ENCODE measurements at places on chromosomes 16 and 17.

DNA sequence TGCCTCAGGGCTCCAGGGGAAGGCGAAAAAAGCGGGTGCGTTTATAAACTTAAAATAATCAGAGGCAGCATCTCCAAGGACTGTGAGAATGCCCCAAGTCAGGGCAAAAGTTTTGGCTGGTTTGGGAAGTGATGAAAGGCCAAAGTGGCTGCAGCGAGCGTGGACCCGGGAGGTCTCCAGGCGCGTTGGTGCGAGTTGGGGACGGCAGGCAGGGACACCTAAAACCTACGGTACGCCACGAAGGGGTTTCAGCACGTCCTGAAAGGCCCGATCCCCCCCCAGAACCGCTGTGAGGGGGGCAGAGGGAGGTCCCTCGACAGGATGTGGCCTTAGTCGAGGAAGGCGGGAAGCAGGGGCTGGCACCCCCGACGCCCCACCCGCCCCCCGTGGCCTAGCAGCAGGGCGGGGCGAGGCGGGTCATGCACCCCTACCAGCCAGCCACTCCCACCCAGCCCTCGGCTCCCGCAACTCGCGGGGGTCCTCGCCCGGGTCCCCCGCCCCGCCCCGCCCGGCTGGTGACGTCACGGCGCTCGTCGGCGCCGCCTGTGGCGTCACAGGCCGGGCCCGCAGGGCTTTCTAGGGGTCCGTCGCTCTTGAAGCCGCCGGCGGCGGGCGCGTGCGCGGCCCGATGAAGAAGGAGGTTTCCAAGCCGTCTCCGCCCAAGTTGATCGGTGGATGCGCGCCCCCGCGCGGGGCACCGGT, at the start of gene MYCBPAP:
Gene MYCBPAP (plus strand): TSS at position 569 of the 702 bp plus-strand sequence. CDS start 236 bp downstream, outside the sequence.
- peak; percentile 45 for DNase-seq

GRCh38 chr17:1956134-1956533, 69.0 kb downstream of the RTN4RL1 start:
- DNase-seq = no peak

GRCh38 chr17:44333371-44333770, 8.7 kb upstream of the SLC25A39 start:
- no peak for DNase-seq

- no peak for DNase-seq
These were observed 4.1 kb downstream of the ST6GALNAC2 start for GRCh38 chr17:76581515-76581914.

- no peak for DNase-seq
These were observed 34.7 kb upstream of the AKAP1 start for GRCh38 chr17:57050306-57050705.

DNA sequence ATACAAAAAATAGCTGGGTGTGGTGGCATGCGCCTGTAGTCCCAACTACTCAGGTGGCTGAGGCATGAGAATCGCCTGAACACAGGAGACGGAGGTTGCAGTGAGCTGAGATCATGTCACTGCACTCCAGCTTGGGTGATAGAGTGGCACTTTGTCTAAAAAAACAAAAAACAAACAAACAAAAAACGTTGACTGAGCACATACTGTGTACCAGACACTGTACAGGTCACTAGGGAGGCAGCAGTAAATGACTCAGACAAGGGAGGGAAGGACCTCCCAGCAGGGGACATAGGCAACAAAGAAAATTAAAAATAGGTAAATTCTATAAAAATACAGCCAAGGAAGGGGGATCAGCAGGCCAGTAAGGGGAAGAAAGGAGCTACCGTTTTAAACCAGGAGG, 64.3 kb downstream of the SOCS1 start:
- DNase-seq = no peak

GRCh38 chr17:48510761-48511604, 19.8 kb downstream of the HOXB1 start:
- no peak for DNase-seq

DNA sequence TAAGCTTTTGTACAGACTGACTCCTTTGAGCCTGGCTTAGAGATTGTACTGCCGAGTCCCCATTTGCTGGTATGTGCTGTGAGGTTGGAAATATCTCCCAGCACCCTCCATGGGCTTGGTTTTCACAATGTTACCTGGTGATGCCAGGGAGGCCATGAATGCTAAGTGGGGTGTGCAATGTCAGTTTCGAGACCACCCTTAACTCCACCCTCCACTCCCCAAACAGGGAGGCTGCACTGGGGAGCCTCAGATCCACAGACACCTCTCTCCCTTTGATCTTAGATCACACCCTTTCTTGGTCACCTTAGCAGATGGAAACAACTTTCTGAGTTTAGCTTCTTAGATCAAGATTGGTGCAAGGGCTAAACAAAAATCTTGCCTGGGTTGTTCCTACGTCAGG, 28.6 kb upstream of the PIK3R6 start:
- no peak for DNase-seq

GRCh38 chr17:9402590-9403199, 172.9 kb downstream of the STX8 start:
- DNase-seq = no peak

- no peak for DNase-seq
These were observed 23.9 kb upstream of the TNS4 start for GRCh38 chr17:40525294-40525693.

DNA sequence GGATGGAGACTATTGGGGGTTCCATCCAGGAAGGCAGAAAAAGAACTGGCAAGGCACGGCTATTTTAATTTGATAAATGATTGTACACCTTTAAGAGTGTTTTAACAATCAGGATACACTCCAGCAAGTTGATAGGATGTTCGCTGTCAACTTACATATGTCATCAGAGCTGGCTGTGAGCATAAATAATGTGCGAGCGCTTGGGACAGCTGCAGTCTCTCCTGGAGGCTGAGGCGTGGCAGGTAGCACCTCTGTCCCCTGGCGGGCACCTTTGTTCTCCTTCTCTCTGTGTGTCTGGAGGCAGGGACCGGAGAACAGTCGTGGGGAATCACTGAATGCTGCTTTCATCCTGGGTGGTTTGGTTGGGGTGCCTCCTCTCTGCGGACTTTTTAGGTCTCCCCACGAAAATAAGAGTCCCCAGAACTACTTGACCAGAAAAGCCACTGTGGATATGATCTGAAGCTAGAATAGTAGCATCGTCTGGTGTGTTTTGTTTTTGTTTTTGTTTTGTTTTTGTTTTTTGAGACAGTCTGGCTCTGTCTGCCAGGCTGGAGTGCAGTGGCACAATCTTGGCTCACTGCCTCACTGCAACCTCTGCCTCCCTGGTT, 9.4 kb downstream of the BAHCC1 start:
- DNase-seq = no peak

DNA sequence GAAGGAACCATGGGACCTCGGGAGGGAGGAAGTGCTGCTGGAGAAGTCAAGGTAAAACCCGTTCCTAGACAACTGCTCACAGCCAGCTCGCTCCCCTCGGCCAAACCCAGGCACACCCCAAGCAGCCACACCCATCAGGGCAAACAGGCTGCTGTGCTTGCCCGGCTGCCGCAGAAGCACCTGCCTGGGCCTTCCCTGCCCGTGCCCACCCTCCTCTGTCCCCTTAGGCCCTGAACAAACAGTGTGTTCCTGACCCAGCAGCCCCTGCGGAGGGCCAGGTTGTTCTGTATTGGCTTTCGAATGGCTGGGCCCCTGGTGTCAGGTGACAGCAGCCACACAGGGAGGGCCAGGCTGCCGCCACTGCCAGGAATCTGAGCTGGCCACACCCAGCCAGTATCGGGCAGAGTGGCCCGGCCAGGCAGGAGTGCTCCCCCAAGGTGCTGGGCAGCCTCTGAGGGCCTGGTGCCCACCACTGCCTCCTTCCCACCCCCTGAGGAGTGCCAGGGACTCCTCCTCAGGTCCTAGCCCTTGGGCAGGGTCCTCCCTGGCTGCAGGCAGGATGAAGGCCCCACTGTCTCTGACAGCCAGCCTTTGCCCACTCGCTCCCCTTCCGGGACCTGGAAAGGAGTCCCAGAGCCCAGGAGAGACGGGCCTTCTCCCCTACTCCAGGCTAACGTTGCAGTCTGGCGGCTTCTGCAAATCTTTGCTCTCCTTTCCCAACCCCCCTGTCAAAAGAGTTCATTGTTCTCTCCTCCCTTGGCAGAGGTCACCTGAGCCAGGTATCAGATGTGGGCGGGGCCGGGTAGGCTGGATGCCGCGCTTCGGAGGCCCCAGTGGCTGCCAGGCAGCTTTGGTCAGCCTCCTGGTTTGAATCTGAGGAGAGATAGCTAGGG, 24.0 kb downstream of the LLGL2 start:
- no peak for DNase-seq

- no peak for DNase-seq
These were observed 1.3 kb upstream of the MYO1D start for GRCh38 chr17:32878211-32878610.

DNA sequence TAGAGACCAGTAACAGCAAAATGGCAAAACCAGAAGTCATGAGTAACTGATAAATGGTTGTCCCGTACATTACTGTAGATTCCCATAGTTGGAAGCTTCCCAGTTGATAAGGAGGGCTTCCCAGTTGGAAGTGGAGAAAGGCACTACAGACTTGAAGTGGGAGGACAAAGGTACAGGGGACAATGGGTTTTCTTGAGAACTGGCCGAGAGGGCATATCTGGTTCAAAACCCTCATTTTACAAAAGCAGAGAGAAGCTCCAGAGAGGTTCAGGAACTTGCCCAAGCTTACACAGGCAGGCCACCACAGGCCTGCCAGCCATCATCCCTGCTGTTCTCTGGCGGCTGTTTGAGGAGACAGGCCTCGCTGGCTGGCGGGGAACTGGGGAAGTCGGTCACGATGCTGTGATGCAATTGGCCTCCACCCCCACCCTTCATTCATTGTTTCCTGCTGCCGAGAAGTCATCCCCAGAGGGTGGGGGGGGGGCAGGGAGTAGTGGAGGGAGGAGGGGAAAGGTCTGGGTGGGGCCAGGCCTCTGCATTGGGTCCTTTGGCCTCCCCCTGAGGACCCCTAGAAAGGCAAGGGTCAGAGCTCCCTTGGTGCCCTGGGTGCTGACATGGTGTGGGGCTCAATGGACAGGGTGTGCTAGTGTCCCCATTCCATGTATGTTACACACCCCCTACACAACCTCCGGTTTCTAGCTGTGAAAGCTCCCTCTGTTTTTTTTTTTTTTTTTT, 3.0 kb downstream of the UBALD2 start:
- peak; percentile 73 for DNase-seq

DNA sequence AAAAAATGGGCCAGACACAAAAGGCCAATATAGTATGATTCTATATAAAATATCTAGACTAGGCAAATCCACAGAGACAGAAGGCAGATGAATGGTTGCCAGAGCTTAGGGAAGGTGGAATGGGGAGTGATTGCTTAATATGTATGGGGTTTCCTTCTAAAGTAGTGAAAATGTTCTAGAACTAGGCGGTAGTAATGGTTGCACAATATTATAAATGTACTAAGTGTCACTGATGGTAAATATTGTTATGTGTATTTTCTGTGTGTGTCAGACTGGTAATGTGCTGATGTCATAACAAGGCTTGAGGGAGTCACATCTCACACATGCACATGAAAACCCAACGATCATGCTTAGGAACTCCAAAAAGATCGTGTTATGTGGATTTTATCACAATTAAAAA, 106.9 kb upstream of the SIAH1 start:
- DNase-seq = no peak

DNA sequence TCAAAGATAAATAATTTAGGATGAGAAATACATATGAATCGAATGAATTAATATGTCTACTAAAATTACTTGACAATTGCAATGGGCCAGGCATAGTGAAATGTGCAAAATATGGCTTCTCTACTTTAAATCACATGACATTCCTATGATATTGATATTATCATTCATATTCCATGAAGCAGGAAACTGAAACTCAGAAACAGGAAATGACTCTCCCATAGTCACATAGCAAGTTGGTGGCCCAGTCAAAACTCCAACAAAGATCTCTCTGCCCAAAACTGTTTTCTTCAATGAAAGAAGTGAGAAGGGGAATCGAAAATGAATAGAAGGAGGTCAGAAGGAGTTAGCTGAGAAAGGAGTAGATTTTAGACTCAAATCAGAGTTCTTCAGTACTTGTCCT, 272.2 kb downstream of the CDH8 start:
- DNase-seq = no peak

DNA sequence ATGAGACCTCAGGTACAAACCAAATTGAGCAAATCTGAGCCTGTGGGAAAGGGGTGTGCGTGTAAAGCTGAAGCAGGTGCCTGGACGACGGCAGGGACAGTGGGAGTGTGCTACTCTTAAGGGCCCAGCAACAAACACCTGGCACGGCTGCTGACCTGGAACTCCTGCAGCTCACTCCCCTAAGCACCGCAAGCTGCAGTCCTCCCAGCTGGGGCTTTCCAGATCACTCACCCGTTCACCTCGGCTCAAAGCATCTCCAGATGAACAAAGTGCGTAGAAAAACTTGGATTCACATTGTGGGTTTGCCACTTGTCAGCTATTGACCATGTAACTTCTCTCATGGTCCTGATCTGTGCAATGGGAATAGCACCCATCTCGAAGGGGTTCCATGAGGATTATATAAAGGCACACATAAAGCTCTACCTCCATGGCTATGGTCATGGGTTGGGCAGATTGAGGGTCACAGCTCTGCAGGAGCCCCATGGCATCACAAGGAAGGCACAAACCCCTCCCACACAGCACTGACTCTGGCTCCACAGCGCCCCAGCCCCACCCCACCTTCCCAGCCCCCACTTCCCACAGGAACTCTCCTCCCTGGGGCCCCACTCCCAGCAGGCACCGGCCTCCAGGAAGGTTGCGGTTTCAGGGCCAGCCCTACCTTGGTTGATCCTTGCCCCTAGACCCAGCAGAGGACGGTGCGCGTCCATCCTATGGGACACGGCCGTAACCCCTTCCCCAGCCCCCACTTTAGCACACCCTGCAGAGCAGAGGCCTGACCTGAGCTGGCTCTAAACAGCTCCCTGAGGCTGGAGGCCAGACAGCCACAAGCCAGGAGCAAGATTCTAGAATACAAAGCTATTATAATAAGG, 21.9 kb downstream of the ST3GAL2 start:
- DNase-seq = no peak

DNA sequence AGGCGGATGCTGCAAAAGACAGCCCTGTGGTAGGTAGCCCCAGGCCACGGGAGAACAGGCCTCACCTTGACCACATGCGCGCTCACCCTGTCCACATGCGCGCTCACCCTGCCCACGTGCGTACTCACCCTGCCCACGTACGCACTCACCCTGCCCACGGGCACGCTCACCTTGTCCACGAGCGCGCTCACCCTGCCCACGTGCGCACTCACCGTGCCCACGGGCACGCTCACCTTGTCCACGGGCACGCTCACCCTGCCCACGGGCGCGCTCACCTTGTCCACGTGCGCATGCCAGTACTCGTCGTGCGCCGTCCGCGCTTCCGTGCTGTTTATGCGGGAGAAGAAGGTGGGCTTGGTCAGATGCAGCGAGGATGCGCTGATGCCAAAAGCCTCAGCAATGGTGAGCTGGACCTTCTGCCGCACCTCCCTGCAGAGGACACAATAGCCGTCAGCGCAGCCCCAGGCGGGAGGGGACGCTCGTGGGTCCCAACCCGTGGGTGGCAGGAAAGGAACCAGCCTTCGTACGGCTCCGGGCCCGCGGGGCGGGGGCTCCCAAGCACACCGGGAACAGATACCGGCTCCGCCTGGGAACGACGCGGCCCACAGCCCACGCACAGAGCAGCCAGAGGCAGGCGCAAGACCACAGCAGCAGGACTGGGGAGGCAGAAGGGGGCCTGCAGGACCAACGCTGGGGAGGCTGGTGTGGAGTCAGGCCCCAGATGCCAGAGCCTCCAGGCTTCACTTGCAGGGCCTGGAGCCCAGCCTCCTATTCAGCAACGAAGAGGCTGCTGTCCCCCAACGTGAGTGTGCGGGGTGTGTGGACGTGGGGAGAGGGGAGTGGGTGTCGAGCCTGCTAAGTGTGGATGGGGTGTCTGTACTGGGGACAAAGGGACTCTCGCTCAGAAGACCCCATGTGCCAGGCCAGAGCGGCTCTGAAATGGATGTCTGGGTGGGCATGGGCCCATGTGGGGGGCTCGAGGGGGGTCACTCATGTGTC, 14.2 kb upstream of the HEXD start:
- DNase-seq = no peak

All from stimulated activated CD8-positive, alpha-beta memory T cell treated with anti-CD3 and anti-CD28 coated beads, Interleukin-15, amount 100 ng/mL, for 48 hours (primary cell).